ENCODE measurements at places on chromosomes 7 and 10.

- DNase-seq: no peak
Measured at GRCh38 chr10:59708816-59709394, 745 bp downstream of the SLC16A9 start.

DNA sequence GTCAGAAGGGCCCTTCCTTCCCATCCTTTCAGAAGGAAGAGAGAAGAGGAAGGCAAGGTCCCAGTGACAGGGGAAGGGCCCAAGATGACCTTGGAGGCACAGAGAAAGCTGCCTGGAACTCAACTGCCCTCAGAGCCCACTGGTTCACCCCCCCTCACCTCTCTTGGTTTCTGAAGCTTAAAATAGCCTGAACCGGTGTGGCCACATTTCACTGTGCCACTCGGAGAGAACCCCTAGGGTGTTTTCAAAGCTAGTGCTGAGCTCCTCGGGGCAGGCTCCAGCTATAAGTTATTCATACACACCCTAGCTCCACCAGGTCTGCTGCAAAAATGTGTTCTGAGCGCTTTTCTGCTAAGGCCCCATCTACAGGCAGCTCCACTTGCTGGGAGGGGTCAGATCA is 60.9 kb upstream of the ADRB1 start:
- no peak for DNase-seq

- no peak for DNase-seq
Measured at GRCh38 chr10:43921478-43921877, 272.8 kb upstream of the ZNF32 start.

- no peak for DNase-seq
Measured at GRCh38 chr7:43314379-43315158, 202.1 kb downstream of the HECW1 start.

- DNase-seq: no peak
Measured at GRCh38 chr10:69957241-69957885, 95.3 kb upstream of the MACROH2A2 start.

GRCh38 chr7:25101817-25102216 is 23.2 kb downstream of the CYCS start:
- no peak for DNase-seq

GRCh38 chr10:45421221-45422097 is 47.4 kb downstream of the ALOX5 start:
- no peak for DNase-seq

DNA sequence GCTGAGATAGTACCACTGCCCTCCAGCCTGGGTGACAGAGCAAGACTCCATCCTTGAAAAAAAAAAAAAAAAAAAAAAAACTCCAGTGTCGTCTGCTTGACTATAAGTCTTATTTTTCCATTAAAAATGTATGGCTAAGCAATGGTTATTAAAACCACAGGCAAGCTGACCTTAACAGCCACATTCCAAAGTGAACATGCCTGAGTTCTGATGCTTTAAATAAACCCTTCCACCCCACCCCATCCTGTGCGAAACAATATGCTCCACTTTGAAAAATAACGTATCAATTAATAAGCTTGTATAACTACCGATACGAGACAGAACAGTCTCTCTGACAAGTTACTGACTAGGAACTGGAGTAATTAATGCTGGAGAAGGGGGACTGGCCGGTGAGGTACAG is 63.7 kb downstream of the LARP4B start:
- no peak for DNase-seq

Measured in kidney glomerular epithelial cell (primary cell).